ENCODE measurements at places on chromosomes 11 and 22.

DNA sequence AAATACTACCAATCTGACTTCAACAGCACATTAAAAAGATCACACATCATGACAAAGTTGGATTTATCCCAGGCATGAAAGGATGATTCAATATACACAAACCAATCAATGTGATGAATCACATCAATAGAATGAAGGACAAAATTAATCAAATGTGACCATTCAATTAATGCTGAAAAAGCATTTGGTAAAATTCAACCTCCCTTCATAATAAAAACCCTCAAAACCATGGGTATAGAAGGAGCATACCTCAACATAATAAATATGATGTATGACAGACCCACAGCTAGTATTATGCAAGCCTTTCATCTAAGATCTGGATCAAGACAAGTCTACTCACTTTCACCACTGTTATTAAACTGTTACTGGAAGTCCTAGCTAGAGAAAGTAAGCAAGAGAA lies 921.7 kb upstream of the RAG2 start:
- no peak for DNase-seq

DNA sequence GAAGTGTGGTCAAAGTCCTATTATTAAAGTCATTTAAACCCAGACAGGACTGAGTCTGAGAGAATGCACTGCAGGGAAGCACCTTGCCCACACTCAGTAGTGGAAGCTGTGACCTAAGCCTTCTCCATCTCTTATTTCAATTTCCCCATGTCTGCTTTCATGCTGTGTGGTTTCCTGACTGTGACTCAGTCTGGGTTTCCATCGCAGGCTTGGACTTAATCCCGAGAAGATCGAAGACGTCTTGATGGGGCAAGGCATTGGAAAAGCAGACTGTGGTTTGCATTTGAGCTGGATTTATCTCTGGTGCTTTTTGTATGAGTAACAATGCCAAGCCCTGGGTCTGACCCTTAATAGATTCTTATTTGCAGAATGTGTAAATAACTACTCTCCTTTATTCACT lies 238.9 kb downstream of the NTM start:
- no peak for DNase-seq

DNA sequence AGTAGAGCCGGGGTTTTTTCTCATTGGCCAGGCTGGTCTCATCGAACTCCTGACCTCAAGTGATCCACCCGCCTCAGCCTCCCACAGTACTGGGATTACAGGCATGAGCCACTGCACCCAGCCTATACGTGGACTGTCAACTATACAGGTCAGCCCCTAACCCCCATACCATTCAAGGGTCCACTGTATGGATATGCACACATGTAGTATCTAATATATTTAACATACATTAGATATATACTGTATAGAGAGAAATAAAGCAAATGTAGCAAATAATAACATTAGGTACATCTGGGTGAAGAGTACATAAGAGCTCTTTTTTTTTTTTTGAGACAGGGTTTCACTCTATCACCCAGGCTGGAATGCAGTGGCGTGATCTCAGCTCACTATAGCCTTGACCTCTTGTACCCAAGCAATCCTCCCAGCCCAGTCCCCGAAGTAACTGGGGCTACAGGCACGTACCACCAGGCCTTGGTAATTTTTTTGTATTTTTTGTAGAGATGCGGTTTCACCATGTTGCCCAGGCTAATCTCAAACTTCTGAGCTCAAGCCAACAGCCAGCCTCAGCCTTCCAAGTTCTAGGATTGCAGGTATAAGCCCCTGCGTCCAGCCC lies 1.5 kb upstream of the ATP5MGL start:
- DNase-seq: no peak

DNA sequence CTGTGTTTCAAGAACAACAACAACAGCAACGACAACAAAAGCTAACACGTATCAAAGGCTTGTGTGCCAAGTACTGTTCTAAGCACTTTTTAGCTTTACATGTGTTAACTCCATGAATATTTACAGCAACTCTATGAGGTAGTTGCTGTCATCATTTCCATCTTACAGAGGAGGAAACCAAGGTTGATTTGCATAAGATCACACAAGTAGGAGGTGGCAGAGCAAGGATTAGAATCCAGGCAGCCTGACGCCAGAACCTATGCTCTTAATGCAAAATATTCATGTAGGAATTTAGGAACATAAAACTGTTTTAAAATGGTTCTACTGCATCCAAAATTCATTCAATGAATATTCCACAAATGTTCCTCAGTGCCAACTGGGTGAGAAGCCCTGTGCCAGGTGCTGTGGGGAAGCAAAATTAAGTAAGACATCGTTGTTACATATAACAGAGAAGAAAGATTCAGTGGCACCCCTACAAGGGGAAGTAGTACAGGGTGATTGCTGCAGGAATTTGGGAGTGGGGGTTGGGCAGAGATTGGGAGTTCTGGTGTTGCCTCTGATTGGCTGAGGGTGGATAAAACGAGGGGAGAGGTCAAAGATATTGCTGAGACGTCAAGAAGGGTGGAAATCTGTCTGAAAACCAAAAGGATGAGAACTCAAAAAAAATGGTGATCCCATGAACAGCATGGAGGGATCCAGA lies 86.1 kb upstream of the ARHGAP20 start:
- no peak for DNase-seq

DNA sequence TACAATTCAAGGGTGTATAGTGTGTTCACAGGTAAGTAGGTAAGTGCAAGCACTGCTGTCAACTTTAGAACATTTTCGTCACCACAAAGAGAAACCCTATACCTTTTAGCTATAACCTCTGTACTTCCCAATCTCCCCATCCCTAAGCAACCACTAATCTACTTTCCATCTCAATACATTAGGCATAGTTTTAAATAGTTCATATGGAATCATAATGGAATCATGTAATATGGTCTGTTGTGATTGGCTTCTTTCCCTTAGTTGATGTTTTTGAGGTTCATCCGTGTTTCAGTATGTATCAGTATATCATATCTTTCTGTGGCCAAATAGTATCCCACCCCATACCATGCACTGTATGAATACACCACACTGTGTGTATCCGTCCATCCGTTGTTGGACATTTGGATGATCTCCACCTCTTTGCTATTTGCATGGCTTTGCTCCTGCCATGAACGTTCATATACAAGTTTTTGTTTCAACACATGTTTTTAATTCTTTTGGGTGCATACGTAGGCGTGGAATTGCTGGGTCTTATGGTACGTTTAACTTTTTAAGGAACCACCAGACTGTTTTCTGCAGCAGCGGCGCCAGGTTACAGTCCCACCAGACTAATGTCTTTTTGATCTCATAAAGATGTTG lies 27.7 kb upstream of the OPCML start:
- no peak for DNase-seq

- DNase-seq: no peak
Observed at GRCh38 chr11:36455658-36456111, 54.4 kb downstream of the TRAF6 start.

DNA sequence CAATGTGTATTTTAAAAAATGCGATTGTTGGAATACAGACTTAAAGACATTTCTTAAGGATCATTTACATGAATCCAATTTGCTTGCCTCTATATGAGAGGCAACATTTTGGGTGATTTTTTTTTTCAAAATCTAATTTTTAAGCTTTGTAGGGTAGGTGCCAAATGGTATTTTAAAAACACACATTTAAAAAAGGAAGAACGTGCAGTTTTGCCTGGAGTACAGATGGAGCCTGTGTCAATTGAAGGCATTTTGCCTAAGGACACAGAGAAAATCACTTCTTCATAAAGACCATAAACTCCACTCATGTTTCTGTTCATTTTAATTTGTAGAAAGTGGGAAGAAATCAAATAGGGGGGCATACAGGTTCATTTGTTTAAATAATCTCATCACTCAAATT lies 91.3 kb downstream of the BDNF start:
- no peak for DNase-seq

- no peak for DNase-seq
Observed at GRCh38 chr11:114612686-114613085, 17.1 kb upstream of the NXPE4 start.

All from NCI-H774 (cell line).